Cardiac fibroblast (primary cell): ENCODE measurements at places on chromosomes 6 and 20.

DNA sequence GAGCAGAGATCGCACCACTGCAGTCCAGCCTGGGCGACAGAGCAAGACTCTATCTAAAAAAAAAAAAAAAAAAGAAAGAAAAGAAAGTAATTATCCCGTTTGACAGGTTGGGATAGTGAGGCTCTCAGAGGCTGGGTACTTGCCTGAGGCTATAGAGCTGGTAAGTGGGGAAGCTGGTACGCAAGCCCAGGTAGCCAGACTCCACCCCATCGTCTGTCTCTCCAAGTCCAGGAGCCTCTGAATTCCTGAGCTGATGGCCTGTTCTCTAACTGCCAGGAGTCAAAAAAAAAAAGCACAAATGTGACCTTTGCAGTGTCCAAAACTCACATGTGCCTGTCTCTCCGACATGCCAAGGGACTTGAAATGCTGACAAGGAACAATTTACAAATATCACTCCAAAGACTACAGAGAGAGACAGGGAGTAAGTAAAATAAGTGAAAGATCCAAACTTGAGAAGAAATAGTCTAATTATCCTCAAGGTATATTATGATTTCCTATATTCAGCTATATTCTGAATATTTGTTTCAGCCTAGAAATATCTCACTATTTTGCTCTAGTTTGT, 109.1 kb upstream of the SCAF8 start:
- no peak for DNase-seq

GRCh38 chr20:9928955-9929354, 90.1 kb upstream of the PAK5 start:
- no peak for DNase-seq

DNA sequence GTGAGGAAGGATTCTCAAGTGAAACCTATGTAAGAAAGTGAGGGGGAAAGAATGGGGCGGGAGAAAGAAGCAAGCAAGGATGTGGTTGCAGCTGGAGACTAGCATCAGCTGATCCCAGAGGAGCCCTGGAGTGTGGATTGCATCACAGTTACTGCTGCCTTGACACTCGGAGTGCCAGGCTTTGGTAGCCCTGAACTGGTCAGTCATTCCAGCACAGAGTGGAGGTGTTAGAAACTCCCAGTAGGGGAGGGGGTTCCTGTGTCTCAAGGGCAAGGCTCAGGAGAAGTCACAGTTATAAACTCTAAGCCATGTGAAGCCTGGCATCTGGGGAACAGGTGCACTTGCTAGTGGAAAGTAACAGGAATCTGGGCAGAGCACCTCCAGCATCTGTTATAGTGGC, 23.5 kb downstream of the SNAP25 start:
- DNase-seq, result peak; percentile 2

DNA sequence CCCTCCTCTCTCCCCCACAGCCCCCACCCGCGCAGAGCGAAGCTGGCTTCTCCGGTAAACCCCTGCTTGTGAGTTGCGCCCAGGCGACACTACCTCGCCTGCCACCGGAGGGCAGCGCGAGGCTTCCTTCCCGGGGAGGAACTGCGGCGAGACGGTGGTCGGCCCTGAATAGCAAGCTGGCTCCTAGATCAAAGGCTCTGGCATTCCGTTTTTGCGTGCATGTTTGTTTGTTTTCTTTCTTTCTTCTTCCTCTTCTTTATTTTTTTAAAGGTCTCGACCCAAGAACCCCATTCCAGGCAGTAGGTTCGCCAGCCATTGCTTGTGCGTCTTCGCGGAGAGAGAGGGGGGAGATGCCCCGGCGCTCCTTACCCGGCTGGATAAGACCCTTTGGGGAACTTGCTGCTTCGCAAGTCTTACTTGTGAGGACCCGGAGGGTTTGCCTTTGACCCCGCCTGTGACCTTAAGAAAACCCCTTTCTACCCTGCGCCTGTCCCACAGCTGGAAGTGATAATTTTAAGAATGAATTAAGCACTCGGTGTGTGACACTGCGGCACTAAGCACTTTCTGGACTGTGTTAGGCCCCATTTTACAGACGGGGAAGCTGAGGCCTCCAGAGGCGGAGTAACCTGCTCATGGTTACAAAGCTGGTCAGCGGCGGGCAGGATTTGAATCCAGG, 92.7 kb upstream of the SIRPA start:
- DNase-seq, result peak; percentile 79

DNA sequence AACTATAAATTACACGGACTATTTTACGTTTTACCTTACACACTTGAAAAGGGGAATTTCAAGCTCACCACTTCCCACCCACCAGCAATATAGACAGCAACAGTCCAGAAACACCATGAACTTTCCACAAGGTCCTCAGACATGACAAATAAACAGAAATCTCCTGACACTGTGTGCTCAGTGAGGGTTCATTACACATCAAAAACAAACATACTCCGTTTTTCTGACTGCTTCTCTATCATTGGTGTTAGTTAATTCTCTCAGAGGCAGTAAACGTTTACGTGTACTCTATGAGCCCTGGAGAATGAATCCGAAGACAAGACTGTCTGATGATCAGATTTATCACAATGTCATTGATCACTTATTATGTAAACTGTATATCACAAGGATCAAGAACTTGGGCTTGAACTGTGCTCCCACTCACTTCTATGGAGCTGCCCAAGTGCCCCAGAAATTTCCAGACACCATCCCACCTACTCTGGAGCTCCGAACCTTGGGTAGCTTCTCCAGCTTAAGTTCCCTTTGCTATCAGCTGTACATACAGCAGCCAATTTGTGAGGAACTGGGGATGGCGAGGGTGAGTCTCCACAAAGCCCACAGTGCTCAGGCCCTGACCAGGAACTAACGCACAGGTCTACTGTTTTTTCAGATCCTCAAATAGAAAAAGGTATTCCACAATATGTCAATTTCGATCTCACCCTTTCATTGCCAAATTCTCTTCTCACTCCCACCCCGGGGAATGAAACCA, 86.0 kb downstream of the ALDH8A1 start:
- no peak for DNase-seq
